ENCODE measurements at places on chromosomes 6 and 20.

- no peak for DNase-seq
These were observed 4.7 kb upstream of the MAP3K4 start for GRCh38 chr6:160986851-160987250.

DNA sequence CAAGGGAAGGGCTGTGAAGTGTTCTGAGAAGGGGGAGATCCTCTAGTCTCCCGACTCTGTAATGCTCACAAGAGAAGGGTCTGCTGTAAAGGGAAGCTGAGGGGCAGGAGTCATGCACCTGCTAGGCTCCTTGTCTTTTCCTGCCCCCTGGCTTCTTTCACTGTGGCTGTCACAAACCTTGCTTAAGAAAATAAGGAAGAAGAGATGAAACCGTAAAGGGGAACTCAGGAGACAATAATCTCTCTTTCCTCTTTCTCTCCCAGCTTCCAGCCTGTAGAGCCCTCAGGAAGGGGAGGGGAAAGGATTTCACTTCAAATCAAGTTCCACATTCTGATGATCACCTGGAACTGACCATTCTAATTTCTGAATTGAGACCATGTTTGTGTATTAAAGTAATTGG lies 26.3 kb downstream of the SLC13A3 start:
- DNase-seq, result no peak

DNA sequence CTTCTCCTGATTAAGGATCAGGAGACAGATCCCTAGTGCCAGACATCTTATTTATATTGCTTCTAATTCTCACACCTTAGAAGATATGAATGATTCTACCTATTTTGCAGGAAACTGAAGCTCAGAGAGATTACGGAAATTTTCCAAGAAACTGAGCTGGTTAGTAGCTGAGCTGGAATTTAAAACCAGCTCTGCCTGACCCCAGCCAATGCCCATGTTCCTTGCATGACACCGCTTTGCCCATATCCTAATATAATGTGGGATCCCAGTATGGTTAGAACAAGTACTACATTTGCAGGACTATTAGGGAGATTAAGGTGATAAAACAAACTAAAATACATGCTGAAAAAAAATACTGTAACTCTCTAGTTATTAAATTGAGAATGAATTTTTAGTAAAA lies 1.9 kb downstream of the TMEM30A start:
- no peak for DNase-seq

GRCh38 chr6:24910331-24910960 lies 25.3 kb downstream of the RIPOR2 start:
- no peak for DNase-seq

DNA sequence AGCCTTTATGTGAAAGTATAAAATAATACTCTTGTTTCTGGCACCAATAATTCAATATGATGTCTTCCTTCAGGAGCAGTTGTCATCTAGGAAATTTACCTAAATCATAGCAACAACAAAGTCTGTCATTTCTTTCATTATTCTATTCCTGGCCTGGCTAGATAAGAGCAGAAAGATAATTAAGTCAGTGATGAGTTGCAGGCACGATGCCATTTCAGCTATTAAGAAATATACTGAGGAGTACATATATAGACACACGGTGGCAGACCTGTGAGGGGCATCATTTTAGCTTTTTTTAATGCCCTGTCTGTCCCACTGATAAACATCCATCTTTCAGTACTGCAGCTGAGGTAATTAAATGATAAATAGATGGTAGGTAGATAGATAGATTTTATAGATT lies 756.1 kb upstream of the EPHA7 start:
- no peak for DNase-seq

- DNase-seq, result no peak
These were observed 28.6 kb downstream of the AKAP7 start for GRCh38 chr6:131163886-131164285.

DNA sequence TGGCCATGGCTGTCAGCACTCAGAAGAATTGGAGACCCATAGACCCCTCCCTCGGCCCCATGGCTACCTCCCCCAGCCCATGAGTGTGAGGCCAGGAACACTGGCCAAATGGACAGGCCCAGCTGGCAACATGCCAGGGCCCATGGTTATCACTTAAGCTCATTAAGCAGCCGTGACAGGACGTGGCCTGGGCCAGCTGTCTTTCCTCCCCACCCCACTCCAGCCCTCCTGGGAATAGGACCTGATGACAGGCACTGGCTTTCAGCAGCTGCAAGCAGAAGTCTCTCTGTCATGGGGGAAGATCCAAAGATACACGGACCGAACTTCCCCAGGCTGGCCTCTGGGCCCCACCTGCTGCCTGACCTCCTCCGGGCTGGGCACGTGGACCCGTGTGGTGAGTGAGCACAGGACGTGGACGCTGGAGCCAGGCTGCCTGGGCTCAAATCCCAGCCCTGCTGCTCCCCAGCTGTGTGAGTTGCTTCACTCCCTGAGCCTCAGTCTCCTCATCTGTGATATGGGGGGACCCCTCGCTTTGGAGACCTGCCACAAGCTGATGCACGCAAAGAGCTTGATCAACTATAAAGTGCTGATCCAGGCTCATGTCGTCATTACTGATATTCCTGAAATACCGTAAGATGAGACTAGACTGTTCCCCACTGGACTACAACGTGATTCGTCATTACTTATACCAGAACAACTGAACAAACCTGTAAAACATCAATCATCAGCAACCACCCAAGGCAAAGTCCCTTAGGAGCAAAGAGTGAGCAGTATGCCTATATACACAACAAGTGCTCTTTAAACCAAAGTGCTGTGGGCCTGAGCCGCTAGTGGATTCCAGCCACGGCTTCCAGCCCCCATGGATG lies 22.0 kb upstream of the VSTM2L start:
- DNase-seq, result no peak

DNA sequence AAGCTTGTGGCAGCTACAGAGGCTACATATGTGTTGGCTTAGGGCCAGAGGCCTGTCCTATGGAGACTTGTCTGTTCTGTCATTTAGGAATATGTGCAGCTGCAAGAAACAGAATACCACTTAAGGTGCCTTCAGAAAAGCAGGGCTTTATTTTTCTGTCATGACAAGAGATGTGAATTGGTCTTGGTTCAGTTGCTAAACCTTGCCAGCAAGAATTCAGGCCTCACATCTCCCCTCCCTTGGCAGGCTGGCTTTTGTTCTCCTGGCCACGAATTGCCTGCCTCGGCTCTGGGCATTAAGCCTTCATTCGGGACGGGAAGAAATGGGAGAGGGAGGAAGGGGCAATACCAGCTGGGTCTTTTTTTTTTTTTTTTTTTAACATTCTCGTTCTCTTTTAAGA lies 82.4 kb upstream of the TGM3 start:
- no peak for DNase-seq

- DNase-seq, result no peak
These were observed 24.2 kb upstream of the TMX4 start for GRCh38 chr20:8043687-8044282.

DNA sequence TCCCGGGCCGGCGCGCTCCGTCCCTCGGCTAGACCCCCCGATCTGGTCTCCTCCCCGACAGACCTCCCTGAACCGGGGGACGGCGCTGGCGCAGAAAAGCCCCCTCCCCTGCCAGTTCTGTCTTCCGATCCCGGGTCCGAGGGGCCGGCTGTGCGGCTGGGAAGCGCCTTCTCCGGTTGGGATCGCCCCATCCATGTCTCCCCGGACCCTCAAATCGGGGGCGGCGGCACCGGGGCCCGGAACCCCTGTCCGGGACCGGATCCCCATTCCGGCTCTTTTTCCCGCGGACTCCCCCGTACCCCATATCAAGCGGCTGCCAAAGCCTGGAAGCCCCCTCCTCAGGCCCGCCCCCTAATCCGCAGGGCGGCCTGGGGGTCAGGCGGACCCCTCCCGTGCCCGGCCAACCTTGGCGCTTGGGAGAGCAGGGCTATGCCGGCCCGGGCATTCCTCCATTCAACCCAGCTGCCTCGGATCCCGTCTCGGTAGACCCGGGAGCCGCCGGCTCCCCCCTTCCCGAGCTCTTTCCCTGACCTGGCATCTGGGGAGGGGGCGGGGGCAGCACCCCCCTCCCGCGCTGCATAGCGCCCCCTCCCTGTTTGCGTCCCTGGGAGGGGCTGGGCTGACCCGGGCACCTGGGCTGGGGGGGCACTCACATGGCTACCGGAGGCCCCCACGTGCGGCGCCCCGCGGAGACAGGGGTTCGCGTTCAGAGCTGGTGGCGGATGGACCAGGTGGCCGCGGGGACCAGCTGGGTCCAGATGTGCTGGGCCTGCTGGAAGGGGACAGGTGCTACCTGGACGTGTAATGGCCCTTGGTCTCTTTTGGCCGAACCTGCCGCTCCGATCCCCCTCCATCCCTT lies 643 bp downstream of the DLGAP4 start:
- DNase-seq, result no peak

DNA sequence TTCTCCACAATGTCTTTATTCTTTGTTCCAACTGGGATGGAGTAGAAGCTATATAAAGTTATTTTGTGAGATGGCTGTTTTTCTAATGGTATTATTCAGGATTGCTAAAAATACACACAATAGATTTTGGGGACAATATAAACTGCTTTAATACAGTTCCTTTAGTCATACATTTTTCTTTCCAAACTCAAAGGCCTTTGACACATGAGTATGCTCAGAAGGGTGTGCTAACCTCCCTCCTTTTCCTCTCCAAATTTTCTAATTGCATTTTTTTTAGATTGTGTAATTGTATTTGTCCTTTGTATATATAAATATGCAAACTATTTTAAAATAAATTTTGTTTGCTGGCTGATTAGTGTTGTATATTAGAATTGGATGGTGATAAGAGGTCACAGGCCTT lies 119.6 kb upstream of the FOXO3 start:
- no peak for DNase-seq

GRCh38 chr6:56814802-56815201 lies 140.1 kb upstream of the BEND6 start:
- DNase-seq, result no peak

DNA sequence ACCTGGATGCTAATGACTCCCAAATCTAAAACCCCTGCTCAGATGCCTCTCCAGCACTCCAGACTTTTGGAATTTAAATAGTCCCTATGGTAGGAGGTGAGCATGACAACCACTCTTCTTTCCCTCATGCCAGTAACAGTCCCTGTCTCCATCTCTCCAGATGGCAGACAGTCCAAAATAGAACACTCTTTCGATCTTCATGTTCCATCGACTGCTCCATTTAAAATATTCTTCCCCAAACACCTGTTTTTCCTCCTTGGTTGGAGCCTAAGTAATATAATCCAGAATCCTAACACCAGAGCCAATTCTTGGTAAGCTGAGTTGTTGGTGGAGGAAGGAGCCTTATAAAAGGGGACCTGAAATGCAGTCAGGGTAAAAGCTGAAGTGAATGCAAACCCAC lies 723.5 kb upstream of the CHD6 start:
- DNase-seq, result no peak

GRCh38 chr20:22511943-22512910 lies 72.1 kb downstream of the FOXA2 start:
- no peak for DNase-seq

DNA sequence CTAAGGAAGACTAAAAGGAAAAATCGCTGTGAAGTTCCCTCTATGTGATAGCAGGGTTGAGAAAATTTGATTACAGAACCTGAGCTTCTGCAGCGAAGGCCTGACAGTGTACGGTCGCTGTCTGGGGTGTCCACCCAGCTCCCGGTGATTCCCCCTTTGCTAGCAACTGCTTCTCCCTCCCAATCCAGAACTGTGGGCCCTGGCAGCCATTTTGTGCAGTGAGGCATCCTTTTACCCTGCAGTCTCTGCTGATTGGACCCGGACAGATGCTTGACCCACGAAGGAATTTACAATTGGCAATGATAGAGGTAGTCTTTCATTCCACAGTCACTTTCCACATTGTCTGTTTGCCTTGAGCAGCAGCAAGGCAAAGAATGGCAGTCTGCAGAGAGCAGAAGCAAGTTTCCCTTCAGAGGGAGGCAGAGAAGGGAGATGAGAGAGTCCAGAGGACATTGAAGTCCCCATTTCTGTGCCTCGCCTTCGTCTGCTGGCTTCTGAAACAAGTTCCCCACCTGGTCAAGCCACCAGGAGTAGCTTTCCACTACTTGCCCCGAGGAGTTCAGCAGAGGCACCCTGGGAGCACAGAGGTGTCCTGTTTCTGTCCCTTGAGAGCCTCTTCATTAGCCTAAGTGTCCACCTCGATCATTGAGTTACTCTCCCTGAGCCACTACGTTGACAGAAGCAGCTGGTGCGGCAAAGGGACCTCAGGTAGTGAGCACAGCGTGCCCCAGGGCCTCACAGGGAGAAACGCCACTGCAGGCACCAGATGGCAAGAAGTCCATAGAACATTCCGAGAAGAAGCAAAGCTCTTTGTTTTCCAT lies 370.3 kb downstream of the NRN1 start:
- no peak for DNase-seq

DNA sequence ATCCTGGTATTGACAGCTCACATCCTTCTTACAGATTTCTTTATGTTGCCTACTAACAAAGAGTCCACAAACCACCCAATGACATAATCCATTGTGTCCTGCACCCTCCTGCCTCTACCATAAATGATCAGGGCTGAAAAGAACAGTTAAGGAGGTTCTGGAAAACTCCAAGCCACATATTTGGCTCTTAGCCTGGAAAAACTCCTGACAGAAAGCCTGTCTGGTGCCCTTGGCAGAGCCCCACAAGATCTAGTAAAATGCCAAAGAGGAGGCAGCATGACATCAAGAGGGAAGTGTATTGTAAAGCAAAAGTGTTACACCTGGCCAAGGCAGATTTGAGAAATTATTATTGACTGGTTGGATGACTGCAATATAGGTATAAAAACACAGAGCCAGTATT lies 126.4 kb upstream of the VGLL2 start:
- no peak for DNase-seq

DNA sequence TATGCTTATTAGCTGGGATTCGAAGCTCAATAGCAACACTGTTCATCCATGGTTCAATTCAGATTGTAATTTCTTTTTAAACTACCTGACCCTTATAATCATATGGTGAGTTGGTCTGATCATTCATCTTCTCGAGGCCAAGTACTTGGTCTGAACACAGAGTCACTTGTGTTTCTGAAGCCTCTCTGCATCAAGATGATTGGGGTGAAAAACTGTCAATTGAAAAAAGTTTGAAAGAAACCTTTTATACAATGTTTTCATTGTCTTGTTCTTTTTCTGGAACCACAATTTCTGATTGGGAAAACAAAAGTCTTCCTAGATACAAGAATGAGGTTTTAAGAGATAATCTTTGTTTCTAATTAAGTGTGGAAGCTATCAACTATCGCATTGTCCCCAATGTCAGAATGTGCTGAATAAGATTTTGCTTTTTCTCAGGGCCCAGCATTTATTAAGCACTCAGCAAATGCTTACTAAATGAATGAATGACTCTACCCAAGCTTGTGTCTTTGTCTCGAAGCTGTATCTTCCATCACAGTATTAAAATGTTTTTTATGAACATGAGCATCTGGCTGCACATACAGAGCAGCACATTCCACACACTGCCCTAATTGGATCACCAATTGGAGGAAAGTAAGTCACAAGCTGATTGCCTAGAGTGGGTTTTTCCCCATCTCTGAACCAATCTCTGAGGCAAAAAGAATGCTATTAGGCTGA lies 45.0 kb upstream of the MOXD1 start:
- no peak for DNase-seq

GRCh38 chr6:118283766-118284165 lies 264.3 kb upstream of the PLN start:
- no peak for DNase-seq

DNA sequence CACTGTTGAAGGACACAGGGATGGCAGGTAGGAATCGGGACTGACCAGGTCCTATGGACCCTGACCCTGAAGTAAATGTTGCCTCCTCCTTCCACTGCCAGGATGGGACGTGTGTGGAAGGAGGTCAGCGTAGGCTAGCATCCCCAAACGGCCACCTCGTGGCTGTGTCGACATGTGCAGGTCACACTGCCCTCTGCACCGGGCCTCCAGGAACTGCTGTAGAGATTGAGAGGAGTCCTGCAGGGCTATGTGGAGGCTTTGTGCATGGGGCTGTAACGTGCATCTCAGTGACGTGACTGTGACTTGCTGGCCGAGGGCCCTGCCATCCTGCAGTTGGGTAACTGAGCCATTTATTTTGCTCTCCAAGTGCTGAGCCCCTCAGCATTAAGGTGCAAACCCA lies 149.5 kb downstream of the PHACTR3 start:
- no peak for DNase-seq
